ENCODE measurements at places on chromosomes 7 and 10.

GRCh38 chr10:93746844-93747284, 10.9 kb upstream of the LGI1 start:
- no peak for DNase-seq

DNA sequence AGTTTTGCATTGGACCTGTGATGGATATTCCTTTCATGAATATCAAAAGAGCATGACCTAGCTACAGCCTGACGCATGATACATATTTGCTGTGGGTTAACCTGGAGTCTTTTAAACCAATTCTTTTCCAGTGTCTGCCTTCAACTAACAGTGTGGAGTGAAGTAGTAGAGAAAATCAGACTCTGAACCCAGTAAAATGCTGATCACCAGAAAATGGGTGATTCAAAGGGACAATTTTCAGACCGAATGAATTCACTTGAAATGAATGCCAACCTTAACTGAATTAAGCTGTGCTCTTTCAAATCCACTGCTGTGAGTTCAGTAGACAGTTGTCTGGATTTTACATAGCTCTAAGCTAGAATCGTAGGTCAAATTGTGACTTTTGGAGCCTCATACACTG, 123.0 kb downstream of the CDK14 start:
- DNase-seq, result no peak

GRCh38 chr7:78345979-78346378, 547.4 kb downstream of the PHTF2 start:
- DNase-seq, result no peak

GRCh38 chr7:66933469-66933868, 12.4 kb downstream of the TMEM248 start:
- DNase-seq, result no peak

DNA sequence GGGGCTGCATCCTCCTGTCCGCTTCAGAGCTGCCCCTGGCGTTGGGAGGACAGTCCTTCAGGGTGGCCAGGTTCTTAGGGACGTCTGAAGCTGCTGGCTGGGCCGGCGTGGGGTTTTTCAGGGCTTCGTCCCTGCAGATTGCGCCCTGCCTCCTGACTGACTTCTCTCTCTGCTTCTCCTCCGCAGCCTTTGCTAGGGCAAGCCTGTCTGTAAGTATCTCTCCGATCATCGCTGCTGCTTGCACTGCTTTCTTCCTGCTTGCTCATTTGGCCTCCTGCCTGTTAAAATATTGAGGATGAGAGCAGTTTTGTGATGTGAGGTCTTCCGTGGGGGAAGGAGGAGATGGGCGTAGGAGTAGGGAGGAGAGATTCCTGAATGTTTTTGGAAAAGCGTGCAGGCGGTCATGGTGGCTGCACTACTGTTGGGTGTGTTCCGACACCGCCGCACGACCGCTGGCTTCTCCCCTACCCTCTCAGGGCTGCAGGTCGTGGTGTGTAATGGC, 25.3 kb downstream of the PFKFB3 start:
- DNase-seq, result no peak

DNA sequence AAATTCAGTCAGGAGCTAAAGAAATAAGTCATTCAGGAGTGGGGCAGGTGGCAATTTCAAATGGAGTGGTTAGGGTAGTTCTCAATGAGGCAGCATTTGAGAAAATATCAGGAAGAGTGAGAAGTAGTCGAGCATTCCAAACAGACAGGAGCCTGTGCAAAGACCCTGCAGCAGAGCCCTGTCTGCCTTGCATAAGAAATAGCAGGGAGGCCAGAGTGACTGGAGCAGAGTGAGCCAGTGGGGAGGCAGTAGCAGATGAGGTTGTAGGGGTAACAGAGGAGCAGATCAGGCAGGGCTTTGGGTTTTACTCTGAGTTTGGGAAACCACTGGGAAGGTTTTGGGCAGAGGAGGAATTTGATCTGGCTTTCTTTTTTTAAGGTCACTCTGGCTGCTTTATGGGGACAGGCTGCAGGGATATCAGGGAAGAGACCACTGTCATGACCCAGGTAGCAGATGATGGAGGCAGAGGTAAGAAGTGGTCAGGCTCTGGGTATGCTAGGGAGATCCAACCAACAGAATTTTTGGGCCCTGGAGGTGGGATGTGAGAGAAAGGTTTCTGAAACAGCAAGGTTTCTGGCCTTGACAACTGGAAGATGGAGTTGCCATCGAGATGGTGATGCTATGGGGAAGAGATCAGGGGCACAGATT, 1.3 kb upstream of the BLVRA start:
- DNase-seq, result no peak

DNA sequence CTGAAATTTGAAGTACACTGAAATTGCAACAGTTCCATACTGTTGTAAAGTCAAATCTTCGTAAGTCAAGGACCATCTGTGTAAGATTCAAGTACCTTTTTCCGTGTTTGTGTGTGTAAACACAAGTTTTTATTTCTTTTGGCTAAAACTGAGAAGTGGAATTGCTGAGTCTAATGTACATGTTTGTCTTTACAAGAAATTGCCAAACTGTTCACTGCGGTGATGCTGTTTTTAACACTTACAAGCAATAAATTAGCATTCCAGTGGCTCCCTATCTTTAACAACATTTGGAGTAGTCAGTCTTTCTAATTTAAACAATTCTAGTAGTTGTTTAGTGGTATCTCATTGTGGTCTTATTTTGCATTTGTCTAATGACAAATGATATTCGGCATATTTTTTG, 23.3 kb downstream of the CALD1 start:
- no peak for DNase-seq

DNA sequence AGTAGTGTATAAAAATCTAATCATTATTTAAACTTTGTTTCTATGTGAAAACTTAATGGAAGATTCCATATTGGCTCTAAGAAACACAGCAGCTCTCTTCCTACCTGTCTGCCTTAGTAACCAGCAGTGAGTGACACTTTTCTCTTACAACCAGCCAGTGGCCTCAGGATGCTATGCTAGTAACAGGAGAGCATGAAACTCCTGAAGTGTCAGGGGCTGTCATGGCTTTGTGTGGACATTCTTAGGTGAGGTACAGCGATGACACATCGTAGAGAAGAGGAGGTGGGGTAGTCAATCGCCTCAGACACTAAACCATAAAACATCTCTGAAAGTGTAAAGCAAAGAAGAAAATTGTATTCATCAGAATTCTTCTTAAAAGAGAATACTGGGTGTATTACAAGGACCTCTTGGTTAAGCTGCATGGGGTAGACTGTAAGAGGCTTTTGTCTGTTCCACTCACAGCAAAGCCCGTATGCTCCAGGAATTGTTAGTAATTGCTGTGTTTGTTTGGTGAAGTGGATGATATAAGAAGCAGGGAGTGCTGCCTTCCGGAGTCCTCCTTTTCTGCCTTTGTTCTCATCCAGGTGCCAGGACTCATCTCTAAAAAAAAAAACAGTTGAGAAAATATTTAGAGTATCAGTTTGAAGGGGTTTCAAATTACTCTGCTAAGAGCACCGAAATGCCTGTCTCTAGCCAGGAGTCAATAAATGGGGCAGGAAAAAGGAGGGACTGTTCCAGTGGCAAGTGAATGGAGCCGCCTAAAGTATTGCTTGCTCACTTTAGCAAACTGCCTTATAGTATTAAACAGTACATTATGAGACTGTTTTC, 518.8 kb downstream of the CNTNAP2 start:
- no peak for DNase-seq

DNA sequence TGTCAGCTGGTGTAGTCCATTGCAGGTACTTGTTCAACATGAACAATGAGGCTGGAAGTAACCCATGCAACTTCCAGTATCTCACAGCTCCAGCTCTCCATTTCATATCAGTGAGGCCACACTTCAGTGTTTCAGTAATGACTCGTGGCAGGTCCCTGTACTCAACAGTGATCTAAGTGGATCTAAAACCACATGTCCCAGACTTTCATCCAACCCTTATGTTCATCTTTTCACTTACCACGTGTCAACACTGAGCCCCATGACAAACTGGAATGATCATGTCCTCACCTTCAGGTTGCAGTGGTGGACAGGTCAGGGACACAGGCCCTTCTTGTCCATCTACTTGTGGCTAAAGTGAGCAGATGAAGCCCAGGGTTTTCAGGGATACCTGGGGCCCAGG, 155.0 kb upstream of the GRB10 start:
- no peak for DNase-seq

All from suppressor macrophage (primary cell).